ENCODE measurements at places on chromosomes 1 and 21.

DNA sequence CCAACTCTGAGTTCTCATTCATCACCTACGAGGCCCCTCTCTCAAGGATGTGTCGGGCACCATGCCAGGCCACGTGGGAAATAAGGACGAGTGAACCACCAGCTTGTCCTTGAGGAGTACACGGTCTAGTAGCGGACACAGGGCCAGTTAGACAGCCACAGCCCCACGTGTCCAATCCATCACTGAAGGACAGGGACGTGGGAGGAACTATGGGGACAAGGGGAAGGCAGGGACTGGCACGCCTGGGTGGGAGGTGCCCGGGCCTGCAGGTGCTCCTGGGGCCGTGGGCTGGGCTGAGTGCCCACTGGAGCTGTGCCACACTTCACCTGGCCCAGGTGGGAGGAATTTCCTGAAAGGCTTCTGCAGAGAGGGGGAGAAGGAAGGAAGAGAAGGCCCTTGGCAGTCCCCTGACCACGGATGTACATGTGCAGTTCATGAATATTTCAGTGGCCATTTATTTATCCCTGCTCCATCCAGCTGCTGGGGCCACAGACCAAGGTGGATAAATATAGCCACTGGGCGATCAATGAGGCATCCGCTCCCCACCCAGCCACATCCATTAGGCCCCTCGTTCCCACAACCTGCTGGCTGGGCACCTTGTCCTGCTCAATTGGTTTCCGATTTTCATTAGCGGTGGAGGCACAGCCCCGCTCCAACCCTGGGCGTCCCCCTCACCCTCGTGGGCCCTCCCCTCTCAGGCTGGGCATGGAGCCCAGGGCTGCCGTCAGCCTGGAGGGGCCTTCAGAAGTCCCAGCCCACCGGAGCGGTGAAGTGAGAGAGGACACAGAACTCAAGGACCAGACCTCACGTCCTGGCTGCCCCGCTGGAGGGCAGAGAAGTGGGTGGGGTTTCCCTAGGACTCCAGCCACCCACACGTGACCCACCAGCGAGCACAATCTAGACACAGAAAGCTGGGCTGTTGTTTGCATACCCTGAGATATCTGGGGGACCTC lies 59.5 kb downstream of the CASZ1 start:
- DNase-seq = no peak

- no peak for DNase-seq
These were observed 76.2 kb upstream of the KIAA1614 start for GRCh38 chr1:180836449-180836848.

- no peak for DNase-seq
These were observed 8.1 kb upstream of the NCF2 start for GRCh38 chr1:183598386-183598785.

DNA sequence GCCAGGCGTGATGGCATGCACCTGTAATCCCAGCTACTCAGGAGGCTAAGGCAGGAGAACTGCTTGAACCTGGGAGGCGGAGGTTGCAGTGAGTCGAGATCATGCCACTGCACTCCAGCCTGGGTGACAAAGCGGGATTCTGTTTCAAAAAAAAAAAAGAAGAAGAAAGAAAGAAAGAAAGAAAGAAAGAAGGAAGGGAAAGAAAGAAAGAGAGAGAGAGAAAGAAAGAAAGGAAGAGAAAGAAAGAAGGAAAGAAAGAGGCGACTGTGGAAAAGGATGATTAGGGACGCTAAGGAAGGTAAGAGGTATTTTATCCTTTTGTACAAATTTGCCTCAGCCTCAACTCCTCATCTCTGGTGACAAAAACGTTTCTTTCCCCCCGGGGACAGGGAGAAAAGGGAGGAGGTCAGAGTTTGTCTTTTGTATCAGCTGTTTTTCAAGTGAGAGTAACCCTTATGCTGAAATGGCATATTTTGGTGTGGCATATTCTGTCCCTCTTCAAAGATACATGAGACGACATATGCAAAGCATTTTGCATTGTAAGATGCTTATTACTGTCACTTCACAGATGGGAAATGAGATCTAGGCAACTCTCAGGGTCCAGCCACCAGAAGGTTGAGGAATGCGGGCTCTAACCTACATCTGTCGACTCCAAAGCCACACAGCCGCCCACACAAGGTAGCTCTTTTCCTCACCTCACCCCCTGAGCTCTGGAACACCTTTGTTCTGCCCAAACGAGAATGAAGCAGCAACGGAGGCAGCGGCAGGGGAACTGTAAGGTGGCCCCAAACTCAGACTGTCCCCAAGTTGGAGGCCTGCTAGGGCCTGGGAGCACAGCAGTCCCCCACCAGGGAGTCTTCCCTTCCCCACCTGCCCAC lies 38.0 kb downstream of the NUAK2 start:
- DNase-seq = no peak

- DNase-seq = no peak
These were observed 56.2 kb downstream of the DDX20 start for GRCh38 chr1:111811891-111812290.

DNA sequence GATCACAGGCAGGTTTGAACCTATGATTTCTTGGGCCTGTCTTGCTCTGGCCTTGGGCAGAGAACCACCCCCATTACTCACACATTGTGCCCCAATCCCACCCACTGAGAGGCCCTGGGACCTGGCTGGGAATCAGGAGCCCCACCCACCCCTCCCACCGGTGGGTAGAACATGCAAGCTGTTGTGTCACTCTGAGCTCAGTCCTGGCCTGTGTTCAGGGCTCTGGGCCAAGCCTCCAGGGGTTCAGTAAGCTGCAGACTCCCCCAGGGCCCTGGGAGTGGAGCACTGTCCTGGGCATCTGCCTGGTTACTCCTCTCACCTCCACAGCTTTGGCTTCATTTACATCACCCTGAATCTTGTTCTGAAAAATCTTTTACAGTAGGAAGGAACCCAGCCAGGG lies 270.5 kb downstream of the RRAGC start:
- DNase-seq = no peak

GRCh38 chr21:30044447-30045064 lies 104.8 kb upstream of the GRIK1 start:
- no peak for DNase-seq

DNA sequence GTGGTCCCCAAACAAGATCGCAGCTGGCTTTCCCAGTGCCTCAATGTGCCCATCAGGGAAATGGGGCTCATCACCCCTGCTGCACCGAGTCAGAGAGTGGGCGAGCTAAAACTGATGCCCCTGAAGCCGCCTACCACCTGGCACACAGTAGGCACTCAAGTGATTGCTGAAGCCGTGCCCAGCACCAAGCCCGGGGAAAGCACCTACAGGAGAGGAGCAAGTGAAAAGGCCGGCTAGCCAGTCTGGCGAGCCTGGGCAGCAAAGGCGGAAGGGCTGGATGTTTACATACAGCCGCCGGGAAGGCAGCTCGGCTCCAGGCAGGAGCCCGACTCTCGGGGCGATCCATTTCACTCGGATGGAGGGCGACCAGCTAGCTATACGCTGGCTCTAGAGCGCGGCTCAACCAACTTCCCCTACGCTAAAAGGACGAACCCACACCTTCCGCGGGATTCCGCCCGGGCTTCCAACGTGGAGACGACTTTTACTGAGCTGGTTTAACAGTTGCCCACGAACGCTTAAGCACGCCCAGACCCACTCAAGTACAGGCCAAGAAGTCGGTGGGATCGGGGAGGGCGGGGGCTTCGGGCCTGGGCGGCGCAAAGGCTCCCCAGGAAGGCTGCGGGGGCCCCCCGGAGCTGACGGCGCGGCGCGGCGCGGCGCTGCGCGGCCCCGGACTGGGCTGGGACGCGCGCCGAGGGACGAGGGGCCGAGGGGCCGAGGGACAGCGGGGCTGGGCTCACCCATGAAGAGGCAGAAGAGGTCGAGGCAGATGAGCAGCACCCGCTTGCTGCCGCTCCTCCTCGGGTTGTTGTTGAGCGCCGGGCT lies 1.0 kb downstream of the PLPP3 start:
- DNase-seq = no peak

GRCh38 chr1:157140063-157140588 lies 1.9 kb upstream of the ETV3 start:
- DNase-seq = no peak

DNA sequence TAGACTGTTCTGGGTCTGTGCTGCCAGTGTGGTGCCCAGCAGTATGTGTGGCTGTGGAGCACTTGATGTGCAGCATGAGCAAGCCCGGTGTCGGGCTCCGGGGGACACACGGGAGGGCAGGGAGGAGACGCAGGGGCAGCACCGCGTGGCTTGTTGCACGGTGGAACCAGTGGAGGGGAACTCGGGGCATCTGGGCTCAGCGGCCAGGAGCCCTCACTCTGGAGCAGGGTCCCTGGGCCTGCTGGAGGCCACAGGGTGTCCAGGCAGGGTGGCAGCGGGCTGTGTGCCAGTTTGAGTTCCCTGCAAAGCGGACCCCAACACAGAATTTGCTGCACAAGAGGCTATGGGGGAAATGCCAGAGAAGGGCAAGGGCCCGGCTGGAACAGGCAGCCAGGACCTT lies 30.6 kb downstream of the PCNT start:
- no peak for DNase-seq

- DNase-seq = no peak
These were observed 47.8 kb downstream of the TCP10L start for GRCh38 chr21:32537569-32537881.

- no peak for DNase-seq
These were observed 49.8 kb upstream of the SEC16B start for GRCh38 chr1:178019622-178020021.

- DNase-seq = no peak
These were observed 25.6 kb downstream of the SLC45A1 start for GRCh38 chr1:8343464-8344001.

- DNase-seq = no peak
These were observed 28.9 kb downstream of the LYPLAL1 start for GRCh38 chr1:219202567-219202966.

DNA sequence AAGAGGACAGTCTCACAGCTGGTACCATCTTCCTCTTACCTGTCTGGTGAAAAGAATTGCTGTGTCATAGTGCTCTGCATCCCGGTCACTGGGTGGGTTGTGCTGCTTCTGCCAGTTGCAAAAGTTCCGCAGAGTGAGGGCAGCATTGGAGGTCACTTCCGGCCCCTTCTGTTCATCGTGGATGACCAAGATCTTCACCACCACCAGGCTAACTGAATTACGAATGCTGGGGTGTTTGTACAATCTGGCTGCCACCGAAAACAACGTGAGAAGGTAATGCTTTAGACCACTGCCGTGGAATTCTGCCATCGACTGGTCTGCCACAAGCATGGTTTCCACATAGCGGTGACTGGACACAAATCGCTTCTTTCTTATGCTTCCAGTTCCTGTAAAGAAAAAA lies 2.9 kb downstream of the ADAMTS1 start:
- no peak for DNase-seq

DNA sequence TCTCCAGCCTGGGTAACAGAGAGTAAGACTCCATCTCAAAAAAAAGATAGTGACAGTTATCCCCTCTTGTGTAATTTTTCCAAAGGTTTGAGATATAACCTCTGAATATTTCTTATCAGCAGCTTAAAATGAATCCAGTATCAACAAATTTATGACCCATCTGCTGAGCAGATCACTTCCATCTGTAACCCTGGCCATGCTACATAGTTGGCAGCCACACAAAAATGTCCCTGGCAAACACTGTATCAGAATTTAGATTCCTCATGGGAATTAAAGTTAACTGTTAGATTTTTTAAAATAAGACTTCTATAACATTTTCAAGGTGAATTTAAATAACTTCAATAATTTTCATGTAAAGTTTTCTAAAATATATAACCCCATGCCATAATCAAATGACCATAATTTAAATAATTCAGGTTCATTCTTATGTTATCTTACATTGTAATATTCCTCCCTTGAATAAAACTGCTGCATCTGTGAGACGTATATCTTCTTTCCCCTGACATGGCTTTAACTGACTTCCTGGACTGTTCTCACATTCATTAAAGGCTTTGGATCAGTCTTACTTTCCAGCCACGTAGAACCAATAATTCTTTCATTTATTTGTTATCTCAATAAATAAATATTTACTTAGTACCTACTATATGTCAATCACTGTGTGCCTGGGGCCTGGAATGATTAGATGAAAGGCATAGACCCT lies 5.3 kb upstream of the PRPF38B start:
- DNase-seq = no peak

DNA sequence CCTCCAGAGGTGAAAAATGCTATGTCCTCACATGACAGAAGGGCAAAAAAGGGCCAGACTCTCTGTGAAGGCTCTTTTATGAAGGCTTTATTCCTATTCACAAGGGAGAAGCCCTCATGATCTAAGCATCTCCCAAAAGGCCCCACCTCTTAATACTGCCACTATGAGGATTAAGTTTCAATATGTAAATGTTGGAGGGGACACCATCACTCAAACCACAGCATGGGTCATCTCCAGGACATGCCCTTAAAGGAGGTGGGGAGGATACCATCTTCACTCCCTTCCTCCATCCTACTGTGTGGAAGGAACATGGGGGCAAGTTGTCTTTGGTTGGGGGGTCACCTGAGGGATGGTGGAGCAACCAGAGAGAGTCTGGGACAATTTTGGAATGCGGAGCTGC lies 170.1 kb downstream of the TRIM33 start:
- DNase-seq = no peak

DNA sequence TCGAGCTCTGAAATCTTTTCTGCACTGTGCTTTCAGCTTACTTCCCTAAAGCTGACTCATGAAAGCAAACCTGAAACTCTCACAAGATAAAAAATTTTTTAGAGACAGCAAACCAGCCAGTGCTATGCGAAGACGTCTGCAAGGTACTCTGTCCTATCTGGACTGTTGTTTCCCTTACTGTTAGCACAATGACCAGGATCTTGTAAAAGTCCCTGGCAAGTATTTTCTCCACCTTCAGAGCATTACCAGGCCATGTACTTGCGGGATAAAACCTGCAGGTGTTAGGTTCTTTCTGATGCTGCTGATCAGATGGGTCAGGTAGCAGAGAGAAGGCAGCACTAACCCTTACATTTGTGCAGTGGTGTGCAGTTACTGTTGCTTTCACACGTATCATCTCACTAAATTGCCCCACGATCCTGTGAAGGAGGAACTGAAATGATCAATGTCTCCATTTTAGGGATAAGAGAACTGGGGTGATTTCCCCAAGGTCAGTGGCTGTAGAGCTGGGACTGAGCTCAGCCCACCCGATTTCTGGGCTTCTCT lies 56.6 kb downstream of the PLXNA2 start:
- no peak for DNase-seq

- no peak for DNase-seq
These were observed 210.3 kb downstream of the SLC35F3 start for GRCh38 chr1:234114648-234115307.

DNA sequence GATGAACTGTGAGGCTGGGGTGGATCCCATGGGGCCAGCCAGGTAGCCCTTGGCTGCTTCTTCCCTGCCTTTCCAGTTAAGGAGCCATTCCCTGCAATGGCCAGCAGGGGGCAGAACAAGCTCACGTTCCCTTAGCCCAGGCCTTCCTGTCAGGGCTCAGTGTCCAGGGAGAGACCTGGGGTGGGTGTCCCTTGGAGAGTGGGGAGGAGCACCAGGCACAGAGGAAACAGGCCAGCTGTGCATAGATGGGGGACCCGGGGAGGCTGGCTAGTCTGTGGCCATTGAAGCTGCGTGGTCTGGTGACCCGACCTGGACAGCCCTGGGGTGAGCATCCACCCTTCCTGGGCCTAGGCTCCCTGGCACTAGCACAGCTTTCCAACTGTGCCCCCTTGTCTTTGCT lies 13.2 kb upstream of the EPS8L3 start:
- no peak for DNase-seq

Data from cortex of kidney (tissue), 1 donor.